Spleen (tissue), 13 donors: ENCODE measurements at places on chromosomes 5 and 9. TPM values are rescaled to one million over a fixed set of nuclear protein-coding genes. Genes with fewer than 3 reads are reported as not detected.

- DNase-seq, result no peak
Observed at GRCh38 chr9:74036549-74037231, 460.4 kb upstream of the RORB start.

DNA sequence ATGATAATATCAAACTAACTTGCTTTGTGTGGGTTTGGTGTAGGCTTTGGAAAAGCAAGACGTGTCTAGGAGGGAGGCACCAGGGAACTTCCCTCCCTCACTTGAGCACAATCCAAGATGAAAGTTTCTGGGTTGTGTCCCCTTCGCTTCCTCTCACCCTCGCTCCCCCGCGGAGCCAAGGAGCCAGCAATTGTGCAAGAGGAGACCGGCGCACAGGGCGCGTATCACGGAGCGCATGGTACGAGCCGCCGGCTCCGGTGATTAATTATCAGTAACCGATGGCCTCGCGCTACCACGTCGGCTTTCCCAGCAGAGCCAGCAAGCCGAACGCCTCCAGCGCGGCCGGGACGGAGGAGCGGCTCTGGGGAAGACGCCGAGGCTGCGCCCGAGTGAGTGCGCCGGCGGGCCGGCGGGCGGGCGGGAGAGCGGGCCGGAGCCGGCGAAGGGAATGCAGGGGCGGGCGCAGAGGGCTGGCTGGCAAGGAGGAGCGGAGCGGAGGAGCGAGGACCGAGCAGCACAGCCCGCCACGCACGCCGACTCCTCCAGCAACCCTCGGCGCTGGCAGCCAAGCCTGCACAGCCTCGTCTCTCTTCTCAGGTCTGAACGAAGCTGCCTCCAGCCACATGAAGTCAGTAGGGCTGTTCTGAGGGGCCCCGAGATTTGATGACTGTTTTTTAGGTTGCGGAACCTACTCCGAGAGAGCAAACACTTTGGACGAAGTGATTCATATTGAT lies 143.6 kb downstream of the BNC2 start:
- DNase-seq, result peak; percentile 78

- no peak for DNase-seq
Observed at GRCh38 chr9:131650254-131650653, 89.6 kb downstream of the RAPGEF1 start.

DNA sequence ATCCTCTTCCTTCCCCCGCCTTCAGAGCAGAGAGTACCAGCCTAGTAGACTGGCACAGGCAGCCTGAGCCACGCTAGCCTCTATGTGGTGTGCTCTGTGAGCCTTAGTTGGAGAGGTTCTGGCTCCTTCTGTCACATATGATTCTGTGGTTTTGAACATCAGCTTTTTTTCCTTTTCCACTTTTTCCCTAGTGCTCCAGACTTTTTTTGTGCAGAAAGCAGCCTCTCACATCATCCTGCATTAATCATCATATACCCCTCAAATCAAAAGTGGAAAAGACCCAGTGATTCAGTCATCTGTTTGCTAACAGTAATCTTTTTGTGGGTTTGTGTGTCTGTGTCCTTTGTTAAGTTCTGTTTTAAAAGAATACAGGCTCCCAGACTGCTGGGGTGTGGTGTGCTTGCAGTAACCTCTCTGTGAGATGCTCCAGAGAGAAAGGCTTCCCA lies 663.9 kb upstream of the RGMB start:
- DNase-seq, result no peak

EPB41L4B gene
- 0.38 TPM for polyA plus RNA-seq
